ENCODE measurements at places on chromosomes 3 and 15.

DNA sequence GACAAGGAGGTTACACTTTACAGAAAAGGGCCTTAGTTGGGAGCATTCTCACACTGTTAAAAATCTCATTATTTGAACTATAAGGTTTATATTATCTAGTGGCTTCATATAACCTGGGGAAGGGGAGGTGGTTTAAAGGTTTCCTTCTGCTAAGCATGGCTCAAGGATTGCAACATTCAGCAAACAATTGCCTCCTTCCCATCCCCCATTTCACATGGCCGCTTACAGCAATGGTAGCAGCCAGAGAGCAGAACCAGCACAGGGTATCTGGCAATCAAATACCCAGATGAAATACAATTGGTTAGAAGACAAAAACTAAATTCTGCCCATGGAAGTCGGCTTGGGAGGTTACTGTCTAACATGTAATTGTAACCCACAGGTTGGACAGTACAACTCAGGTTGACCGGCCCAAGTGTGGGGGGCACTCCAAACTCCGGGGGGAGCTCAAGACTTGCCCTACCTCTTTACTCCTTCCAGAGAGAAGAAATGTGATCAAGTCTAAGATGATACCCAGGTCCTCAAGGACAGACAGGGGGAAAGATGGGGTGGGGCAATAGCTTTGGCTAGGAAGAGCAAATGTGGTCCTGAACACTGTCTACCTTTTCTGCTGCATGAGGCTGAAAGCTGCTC is 15.5 kb downstream of the ETV5 start:
- no peak for DNase-seq

DNA sequence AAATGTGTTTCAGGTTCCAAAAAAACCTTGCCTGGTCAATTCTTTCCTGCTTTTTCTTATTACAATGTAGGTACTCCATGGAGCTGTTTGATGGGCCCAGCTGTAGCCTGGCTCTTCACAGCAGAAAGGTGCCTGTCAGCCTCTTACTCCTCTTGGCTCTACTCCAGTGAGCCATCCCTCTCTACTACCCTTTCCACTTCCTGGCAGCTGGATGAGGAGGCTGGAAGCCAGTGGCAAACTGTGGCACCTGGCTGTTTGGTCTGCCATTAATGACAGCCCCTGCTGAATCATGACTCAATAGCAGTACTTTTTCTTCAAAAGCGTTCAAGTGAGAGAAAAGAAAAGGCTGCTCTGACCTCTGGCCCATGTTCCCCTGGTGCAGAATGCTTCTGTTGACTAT is 618.1 kb downstream of the PYDC2 start:
- DNase-seq: no peak

DNA sequence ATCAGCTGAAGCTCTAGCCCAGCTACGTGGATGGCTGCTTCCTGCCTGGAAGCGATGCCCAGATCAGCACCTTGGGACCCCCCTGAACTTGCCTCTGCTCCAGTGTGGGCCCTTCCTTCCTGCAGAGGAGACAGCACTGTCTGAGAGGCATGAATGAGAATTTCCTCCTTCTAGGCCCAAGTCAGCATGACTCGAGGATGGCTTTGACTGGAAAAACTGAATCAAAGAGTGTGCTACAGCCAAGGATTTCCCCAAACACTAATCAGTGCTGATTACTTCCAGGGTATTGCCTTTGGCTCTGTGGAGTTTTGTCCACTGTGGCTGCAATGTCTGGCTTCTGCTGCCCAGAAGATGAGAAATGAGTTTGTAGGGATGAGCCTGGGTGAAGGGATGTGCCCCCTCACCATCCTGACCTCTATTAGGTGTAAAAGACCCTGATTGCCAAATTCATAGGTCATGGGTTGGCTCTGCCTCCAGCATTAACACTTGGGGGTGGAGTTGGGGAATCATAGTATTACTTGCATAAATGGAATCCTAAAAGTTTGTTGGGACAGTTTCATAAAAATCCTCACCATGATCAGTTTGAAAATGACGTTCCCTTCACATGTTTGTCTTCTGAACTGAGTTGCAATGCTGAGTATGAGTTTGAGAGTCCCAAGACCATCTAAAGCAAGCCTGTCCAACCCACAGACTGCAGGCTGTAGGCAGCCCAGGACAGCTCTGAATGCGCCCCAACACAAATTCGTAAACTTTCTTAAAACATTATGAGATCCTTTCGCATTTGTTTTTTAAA is 36.7 kb downstream of the FLNB start:
- no peak for DNase-seq

DNA sequence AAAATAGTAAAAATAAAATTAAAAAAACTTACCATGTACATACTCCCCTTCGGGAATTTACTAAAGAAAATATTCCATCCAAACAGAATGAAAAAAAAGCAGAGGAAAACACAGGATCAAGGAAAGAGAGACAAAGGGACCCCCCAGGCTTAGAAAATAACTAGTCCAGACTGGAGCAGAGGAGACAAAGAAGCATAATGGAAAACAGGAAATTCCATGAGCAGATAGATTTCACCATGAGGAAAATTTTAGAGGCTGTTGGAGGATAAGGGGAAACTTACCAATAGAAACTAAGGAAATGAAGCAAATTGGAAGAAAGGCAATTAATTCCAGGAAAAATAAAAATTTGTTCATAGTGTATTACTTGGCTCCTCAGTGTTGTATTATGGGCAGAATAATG is 36.7 kb downstream of the SLC27A2 start:
- no peak for DNase-seq

- no peak for DNase-seq
Observed at GRCh38 chr3:127387119-127387518, 99.3 kb upstream of the PRR20G start.

GRCh38 chr3:81443457-81443782 is 318.0 kb downstream of the GBE1 start:
- DNase-seq: no peak

GRCh38 chr3:39148435-39149058 is 4.8 kb downstream of the CSRNP1 start:
- no peak for DNase-seq

Data from activated CD4-positive, alpha-beta T cell treated with anti-CD3 and anti-CD28 coated beads, Interleukin-2, amount 10 ng/mL, durations not matched to agents 7 days and 5 days (primary cell).